Colonic mucosa (tissue), 4 donors: ENCODE measurements at places on chromosomes 5 and 9. TPM values are rescaled to one million over a fixed set of nuclear protein-coding genes. Genes with fewer than 3 reads are reported as not detected.

- peak; percentile 69 for DNase-seq
Measured at GRCh38 chr5:127757576-127757975, 54.4 kb downstream of the CCDC192 start.

DNA sequence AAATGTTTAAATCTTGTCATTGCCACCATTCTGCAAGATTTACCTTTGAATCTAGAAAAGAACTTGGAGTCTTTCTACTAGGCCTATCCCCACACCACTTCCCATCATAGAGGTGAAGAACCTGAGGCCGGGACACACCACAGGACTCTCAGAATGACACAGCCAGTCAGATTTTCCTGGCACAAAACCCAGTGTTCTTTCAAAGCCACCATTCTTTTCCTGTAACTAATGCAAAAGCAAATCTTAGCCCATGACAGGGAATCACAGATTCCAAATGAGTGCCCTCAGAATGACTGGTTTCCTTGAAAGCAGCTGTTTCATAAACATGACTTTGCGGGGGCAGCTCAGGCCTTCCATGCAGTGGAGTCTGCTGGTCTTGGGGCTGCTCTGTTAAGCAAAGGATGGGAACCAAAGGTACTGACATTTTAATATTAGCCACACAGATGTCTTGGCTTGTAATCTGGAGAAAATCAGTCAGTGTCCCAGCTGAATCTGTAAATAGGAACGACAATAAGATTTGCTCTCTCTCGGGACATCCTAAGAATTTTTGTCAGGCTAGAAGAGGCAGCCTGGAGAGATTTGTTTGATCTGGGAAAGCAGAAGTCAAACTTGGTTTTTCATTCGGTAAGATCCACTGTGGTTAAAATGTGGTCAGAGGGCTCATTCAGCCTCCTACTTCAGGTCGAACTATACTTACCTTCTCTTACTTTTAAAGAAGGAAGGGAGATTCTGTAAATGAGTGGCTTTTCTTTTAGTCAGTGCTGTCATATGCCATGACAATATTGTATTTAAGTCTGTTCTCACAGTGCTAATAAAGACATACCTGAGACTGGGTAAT lies 115.1 kb downstream of the PALM2AKAP2 start:
- DNase-seq, result no peak

Gene GALNT12
- total RNA-seq, result 145 TPM

Gene CYLC2
- total RNA-seq, result not detected
